Stimulated activated CD4-positive, alpha-beta T cell treated with anti-CD3 and anti-CD28 coated beads, Interleukin-1b, Interleukin-23, amount 100 ng/mL, for 1 hour (primary cell): ENCODE measurements at places on chromosomes 7 and 10.

- DNase-seq: no peak
These were observed 9.3 kb downstream of the RBM33 start for GRCh38 chr7:155653803-155654202.

- DNase-seq: no peak
These were observed 365.9 kb downstream of the CRPPA start for GRCh38 chr7:16055263-16055976.

- no peak for DNase-seq
These were observed 141.3 kb upstream of the ZNF438 start for GRCh38 chr10:31172925-31173324.

DNA sequence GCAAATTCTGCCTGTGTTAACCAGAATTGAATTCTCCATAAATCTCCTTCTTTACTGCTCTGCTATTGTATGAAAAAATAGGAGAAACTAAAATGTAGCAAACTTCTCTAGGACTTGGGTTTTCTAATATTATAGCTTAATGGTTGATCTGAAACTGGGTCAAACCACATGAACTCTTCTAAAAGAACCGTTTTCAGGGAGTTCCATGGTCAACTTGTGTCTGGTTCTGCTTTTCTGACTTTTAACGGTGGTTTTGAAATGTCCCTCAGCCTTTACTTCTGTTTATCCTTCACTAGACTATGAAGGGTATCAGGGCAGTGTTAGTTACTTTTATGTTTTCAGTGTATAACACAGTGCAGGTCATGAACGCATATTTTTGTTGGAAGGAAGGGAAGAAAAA lies 242.2 kb downstream of the TSPAN12 start:
- DNase-seq: no peak

- no peak for DNase-seq
These were observed 29.7 kb upstream of the ZNRF2 start for GRCh38 chr7:30254717-30255063.

DNA sequence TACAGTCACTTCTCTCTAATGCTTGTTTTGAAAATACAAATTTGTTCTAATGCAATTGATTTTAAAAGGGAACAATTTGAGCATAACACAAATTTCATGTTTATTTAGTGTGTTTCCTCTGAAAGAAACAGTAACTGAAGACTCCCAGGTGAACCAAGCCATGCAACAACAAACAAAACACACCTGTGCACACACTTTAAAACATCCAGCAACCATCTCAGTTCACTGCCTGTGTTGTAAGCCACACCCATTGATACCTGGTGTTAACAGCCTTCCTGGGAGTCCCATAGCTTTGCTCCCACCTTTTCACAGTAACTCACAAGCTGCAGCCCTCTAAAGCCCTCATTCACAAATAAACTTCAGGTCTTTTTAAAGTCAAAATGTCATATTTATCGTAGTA lies 89.3 kb downstream of the DOCK4 start:
- DNase-seq: no peak

- DNase-seq: no peak
These were observed 112.2 kb upstream of the TARP start for GRCh38 chr7:38385682-38386081.

- DNase-seq: no peak
These were observed at the start of gene CDK5 for GRCh38 chr7:151057506-151057988. Gene CDK5, minus strand, starts transcription at chr7:151057897. Its CDS starts 49 bp downstream, at chr7:151057848.

DNA sequence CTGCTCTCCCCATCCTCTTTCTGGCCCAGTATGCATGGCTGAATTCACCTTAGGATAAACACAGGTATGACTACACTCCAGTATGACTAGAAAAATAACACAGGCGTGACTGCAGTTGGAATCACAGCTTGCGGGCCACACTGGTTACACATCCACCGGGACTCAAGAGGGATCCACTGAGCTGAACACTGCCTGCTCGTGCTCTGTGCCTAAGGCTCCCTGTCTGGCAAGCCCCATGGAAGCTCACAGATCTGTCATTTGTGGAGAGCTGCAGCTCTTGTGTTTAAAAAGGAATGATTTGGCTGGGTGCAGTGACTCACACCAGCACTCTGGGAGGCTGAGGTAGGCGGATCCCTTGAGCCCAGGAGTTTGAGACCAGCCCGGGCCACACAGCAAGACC lies 26.8 kb downstream of the VOPP1 start:
- DNase-seq: no peak

- no peak for DNase-seq
These were observed 169.4 kb downstream of the KIAA1217 start for GRCh38 chr10:24378126-24378920.

GRCh38 chr7:33764752-33765451 lies 140.4 kb upstream of the BMPER start:
- DNase-seq: no peak

DNA sequence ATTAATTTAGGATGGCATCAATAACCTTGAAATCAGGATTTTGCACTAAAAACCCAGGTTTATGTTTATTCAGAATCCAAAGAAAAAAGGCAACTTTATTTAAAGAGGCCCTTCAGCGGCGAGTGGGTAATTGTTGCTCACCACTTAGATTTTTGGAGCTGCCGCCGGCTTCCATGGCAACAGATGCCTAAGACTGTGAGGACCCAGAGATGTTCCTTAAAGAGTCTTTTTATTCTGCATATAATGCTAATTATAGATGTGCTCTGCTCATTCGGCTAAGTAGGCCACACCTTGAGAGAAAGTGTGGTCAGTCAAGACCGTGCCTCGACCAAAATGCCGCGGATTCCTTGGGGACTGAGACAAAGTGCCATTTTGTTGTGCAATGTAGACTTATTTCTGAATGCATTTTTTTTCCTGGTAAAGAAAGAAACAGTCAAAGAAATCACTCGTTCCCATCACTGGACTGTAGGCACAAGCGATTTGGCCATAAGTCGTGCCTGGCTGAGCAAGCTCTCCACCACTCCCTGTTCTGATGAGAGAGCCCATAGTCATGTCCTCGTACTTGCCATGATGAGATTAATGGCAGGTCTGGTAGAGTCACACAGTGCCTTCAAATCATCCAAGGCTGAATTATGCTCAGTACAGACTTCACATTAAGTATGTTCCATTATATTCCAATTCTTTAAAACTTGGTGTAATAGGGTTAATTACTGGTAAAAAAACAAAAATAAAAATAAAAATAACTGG lies 21.4 kb upstream of the MGMT start:
- no peak for DNase-seq

DNA sequence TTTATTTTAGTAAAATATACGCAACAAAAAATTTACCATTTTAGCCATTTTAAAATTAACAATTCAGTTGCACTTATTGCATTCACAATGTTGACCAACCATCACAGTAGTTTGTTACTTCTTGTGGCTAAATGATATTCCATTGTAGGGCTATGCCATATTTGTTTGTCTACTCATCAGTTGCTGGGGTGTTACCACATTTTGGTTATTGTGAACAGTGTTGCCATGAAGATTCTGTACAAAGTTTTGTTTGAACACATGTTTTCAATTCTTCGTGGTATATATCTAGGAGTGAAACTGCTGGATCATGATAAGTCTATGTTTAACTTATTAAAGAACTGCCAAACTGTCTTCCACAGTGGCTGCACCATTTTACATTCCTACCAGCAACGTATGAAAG lies 46.3 kb upstream of the ZNF365 start:
- no peak for DNase-seq

GRCh38 chr7:143073556-143073955 lies 21.4 kb downstream of the OR6V1 start:
- no peak for DNase-seq

GRCh38 chr7:134657526-134657925 lies 10.9 kb downstream of the BPGM start:
- no peak for DNase-seq

DNA sequence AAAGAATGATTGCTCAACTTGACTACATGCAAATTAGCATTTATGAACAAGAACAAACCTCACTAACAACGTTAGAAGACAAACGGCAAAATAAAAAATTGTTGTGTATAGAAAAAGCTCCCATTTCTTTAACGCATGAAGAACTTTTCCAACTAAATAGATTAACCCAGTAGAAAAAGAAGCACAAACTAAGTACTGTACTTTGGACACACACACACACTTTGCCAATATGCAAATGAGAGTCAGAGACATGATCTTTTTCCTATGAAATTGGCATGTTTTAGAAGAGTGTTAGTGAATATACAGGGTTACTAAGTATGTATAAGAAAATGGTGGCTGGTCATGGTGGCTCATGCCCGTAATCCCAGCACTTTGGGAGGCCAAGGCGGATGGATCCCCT lies 355.6 kb downstream of the SH2D4B start:
- DNase-seq: no peak

GRCh38 chr7:151897161-151897731 lies 20.3 kb upstream of the PRKAG2 start:
- no peak for DNase-seq

- no peak for DNase-seq
These were observed 66.5 kb downstream of the CDK6 start for GRCh38 chr7:92769844-92770243.

DNA sequence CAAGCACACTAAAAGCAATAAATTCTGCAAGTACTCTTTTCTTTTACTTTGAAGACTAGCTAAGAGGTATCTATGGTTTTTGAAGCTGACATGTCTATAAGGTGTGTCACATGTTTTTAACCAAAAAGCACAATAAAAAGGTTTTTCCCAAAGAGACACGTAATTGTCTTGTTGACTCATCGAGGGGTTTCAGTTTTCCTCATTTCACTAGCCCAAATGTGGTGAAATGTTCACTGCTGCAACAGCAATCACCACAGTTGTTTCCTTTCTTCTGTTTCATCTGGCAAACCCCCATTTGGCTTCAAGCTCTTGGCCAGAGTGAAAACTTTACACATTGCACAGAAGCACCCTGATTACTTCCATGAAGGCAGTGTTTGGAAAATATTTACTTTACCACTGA lies 3.8 kb upstream of the HOXA4 start:
- DNase-seq: no peak

GRCh38 chr7:38699471-38699870 lies 68.3 kb upstream of the AMPH start:
- no peak for DNase-seq

DNA sequence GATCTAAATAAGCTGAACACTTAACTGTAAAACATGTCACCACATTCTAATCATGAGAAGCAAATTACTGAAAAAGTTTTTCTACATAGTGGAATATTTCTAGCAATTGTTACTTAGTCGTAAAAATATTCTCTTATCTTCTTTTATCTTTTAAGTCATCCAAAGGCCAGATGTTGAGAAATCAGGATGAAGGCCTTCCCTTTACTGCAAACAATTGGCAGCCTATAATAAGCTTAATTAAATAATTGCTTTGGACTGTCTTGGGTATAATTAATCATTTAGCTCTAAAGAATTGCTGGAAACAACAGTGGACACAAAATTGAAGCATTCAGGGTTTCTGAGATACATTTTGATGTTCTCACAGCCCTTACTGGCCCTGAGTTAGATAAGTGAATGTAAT lies 226.5 kb downstream of the FANK1 start:
- no peak for DNase-seq

GRCh38 chr10:29861811-29862505 lies 197.4 kb downstream of the JCAD start:
- no peak for DNase-seq

DNA sequence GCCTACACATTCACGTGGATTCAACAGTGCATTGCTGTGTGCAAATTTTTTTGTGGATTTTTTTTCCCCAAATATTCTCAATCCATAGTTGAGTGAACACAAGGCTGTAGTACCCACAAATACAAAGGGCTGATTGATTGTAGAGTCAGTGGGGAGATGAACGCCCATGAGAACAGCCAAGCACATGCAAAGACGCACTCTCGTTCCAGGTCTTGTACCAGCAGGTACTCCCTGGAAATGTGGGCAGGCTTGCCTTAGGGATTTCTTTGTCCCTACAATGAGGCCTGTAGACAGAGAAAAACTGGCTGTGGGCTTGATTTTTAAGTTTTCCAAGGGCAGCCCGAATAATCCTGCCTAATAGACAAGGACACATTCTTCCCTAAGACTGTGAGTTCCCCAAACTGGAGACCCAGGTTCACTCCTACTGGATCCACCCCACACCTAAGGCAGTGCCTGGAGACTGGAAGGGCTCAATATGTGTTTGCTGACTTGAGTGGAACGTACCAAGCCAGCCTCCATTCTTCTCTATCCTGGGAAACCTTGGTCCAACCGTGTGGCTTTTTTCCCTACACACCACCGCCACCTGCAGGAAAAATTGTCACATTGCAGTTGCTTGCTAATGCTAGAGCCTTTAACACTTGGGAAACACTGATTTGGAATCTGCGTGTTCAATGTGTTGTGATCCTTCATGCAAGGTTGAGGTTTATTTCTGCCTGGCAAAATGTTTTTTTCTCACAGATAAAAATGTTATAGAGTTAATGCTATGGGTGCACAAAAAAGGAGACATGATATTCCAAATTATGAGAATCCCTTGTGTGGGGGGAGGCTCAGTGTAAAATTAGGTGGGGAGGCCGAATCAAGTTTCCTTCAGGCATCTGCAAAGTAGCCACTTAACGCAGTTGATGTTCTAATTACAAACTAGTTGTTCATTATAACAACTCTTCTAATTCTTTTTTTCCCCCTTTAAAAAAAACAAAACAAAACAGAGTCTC lies 49.3 kb downstream of the PPP1R17 start:
- DNase-seq: no peak

DNA sequence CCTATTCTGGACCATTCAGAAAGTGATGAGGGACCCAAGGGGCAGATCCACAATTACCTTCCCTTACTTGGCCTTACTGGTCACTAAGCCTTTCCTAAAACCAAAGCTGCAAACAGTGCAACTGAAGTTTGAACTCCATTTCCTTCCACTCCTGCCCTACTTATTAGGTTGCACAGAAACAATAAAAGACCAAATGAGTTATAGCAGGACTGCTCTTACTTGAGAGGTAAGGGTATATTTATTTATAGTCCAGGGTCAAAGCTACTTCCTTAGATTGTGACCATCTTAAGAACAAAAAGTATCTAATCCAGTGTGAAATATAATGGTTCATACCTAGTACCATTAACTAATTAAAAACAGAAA lies 27.0 kb downstream of the CDK6 start:
- DNase-seq: no peak

DNA sequence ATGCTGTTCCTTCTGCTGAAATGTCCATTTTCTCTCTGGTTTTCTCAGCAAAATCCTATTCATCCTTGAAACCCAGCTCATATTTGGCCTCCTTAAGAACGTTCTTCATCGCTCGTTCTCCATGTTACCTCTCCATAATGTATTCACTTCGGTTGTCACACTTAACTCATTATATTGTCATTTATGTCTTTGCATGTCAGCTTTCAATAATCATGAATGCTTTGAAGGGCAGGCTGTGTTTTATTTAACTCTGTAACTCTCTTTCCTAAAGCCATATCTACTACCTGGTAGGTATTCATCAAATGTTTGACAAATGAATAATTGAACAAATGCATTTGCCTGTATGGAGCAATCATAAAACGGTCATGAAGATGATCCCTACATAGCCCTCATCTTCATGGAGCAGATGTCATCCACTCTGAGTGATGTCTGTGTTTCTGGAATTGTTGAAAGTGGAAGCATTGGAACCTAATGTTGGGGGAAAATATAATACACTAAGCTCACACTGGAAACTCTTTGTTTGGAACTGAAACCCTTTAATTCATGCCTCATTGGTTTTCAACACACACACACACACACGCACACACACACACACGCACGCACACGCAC lies 303.4 kb downstream of the PLXNA4 start:
- DNase-seq: no peak
